SK-N-SH (cell line): ENCODE measurements at places on chromosomes 4 and X.

GRCh38 chr4:174120446-174121295, 162.8 kb downstream of the FBXO8 start:
- peak; percentile 69 for DNase-seq

DNA sequence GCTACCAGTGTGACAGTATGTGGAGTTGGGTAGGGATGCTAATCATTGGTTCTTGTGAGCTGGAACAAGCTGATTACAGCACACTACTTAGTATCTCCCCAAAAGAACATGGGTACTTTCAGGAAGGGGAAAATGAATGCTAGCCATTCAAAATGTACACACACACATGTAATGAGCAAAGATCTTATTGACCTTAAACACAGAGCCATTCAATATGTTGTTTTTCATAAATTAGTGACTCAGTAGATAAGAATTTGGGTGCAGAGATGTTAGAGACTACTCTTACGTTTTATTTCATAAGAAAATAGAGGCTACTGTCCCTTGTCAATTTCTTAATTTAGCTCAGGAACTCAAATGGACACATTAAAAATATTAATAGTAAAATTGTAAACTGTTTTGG, 509.5 kb upstream of the ATOH1 start:
- no peak for DNase-seq

DNA sequence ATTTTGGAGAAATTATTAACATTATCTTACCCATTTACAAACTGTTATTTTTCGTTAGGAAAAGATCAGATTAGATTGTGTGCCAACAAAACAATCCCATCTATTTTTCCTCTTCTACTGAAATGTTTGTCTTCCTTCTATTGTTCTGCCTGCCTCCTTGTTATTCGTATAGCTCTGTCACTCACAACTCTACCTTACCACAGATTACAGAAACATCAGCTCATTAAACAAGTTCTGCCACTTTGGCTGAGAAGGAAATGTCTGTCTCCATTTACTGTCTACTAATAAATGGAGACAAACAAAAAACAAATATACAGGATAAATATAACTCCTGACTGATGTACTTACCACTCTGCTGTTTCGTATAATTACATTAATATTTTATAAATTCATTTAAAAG, 211.4 kb downstream of the ENOX2 start:
- no peak for DNase-seq

GRCh38 chr4:56648021-56648823, 32.9 kb downstream of the HOPX start:
- DNase-seq: no peak

GRCh38 chr4:110106931-110107296, 91.5 kb downstream of the ELOVL6 start:
- no peak for DNase-seq

- DNase-seq: no peak
These were observed 75.6 kb upstream of the RXFP1 start for GRCh38 chr4:158446106-158446505.

GRCh38 chr4:103019308-103020124, at the start of gene SLC9B1:
SLC9B1 (minus strand) TSS chr4:103019705; CDS start chr4:102991711, 27,994 bp downstream.
- DNase-seq: peak; percentile 77

- DNase-seq: no peak
These were observed 23.8 kb downstream of the COL25A1 start for GRCh38 chr4:109278594-109279031.

- peak; percentile 78 for DNase-seq
These were observed 54.9 kb downstream of the STOX2 start for GRCh38 chr4:183960046-183960420.

DNA sequence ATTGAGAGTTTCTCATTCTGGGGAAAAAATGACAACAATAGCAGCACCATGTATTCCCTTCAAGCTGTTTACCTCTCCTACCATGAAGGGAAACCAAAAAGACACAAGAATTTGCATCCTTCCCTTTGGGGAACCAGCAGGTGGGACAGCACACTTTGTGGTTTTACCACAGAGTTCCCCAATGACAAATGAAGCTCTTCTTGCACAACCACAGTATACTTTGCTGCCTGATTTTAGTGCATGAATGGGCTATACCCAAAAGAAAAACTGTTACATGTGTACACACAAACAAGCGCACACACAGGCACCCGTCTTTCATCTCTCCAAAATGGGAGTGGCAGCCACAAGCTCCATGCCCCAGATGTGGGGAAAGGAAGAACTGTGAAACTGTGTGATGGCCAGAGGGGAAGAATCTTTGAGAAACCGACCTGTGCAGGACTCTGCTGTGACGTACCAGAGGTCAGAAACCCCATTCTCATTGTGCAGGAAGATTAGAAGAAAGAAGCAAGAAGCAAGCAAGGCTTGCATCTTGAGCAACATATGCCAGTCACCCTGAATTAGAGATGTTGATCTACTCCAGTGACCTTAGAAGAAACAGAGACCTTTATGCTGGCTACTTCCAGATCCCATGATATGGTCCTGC, 2.7 kb upstream of the MAML3 start:
- no peak for DNase-seq

DNA sequence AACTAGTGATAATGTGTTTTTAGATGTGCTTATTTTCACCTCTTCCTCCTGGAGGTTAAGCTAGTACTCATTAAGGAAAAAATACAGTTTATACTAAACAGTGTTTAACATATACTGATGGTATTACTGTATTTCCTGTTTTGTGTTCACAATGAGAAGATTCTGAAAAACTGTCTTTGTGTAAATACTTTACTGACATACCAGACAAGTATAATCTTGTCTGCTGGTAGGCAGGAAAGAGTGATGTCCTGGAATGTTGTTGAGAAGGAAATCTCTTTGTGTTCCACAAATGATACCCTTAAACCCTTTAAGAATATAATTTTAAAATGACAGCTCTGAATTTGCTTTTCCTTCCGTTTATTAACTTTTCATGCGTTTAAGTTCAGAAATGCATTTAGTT, 205.5 kb upstream of the NUDT6 start:
- DNase-seq: no peak

DNA sequence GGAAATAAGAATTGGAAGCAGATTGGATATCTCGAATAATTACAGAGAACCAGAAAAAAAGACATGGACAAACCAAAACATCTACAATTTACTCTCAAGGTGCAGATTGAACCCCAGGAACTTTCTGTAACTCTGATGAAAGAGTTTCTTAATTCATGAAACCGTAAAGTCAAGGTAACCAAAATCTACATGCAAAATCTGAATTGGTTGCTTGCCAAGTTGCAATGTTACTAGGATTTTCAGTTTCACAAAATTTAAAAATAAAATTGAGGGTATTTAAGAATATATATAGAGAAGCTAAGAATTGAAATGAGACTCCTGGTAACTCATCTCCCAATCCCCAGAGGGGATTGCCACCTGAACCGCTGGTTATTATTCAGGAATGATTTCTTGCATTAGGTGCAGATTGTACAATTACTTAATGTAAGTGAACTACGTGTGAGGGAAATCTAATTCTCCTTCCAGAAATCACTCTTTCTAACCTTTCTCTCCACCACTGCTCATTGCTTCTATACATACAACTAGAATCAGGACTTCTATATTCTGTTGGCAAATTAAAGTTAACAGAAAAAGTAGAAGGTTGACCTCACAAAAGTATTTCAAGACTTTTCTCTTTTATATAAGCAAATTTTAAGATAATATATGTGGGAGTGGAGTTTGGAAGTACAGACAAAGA, 221.5 kb upstream of the NDST4 start:
- no peak for DNase-seq

DNA sequence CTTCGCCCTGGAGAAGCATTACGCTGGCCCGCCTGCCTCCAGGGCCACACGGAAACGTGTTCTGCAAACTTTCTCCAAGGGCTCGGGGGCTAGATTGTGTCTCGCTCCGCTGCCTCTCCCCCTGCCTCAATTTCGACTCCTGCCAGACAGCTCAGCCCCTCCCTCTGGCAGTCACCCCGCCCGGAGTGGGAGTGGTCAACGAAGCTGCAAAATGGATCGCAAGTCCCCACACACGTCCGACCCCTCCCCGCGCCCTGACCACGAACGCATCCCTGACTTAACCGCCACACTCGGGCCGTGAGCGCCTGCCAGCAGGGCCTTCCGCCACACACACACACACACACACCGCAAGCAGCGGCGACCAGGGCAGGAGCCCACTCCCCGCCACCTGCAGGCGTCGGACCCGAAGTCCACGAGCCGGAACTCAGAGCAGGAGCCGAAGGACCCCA, 47.0 kb upstream of the NKAP start:
- no peak for DNase-seq

DNA sequence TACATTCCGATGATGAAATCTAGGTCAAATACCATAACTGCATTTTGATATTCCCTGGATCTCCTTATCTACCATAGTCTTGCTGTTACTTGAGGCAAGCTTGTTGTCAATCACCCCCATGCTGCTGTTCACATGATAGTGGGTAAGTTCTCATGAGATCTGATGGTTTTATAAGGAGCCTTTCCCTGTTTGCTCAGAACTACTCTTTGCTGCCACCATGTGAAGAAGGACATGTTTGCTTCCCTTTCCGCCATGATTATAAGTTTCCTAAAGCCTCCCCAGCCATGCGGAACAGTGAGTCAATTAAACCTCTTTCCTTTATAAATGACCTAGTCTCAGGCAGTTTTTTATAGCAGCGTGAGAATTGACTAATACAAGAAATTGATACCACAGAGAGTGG, 432.0 kb downstream of the GLUD2 start:
- no peak for DNase-seq

DNA sequence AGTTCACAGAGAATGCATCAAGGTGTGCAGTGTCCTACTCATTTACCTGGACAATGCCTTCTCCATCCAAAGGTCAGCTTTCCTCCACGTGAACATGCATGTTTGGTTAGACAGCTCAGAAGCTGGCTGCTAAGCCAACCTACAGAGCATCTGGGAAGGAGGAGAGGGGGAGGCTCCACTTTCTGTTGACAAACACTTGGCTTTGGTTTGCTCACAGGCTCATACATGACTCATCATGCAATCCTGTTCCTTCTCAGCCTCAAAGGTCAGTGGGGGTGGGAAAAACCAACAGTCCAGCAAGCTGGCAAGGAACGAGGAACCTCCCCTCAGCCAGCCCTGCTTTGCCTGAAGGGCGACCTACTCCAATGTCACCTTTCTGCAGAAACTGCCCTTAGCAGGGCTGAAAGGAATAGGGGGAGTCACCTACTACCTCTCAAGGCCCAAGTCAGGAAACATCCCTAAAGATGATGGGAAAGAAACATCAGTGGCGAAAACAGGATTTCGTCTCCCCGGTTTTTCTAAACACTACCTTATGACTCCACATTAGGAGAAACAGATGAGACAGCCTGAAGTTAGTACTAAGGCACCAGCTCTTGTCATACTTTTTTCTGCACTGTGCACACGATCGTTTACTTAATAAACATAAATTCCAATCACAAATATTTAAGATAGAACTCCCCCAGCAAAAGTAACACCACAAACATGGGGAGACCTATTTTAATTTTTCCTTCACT, 37.9 kb downstream of the RELL1 start:
- no peak for DNase-seq

DNA sequence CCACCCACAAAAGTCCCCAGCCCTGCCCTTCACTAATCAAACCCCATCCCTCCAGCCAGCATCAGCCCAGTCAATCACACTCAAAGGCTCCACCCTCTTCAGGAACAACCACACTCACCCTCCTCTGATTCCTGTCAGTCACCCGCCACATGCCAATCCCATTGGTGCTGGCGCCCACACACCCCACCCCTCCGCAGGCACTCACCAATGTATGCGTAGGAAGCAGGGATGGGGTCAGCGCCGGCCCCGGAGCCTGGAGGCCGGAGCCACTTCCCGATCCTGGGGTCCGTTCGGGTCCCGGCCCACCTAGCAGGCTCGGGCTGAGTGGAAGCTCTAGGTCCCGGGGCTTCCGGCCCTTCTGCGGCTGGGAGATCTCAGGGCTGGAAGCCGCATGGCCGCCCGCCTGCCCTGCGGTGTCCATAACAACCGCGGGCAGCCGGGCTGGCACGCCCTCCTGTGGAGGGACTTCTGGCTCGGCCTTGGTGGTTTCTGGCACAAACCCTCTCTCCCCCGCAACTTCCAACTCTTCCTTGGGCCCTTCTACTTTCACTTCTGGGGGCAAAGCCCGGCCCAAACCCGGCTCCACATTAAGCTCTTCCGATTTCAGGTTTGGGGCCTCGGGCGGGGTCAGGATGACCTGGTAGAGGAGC, 7.9 kb upstream of the CFP start:
- no peak for DNase-seq

- no peak for DNase-seq
These were observed 91.5 kb downstream of the HTR2C start for GRCh38 chrX:114675365-114675764.
